ENCODE measurements at places on chromosomes 1 and 21. TPM values are rescaled to one million over a fixed set of nuclear protein-coding genes. Genes with fewer than 3 reads are reported as not detected.

DNA sequence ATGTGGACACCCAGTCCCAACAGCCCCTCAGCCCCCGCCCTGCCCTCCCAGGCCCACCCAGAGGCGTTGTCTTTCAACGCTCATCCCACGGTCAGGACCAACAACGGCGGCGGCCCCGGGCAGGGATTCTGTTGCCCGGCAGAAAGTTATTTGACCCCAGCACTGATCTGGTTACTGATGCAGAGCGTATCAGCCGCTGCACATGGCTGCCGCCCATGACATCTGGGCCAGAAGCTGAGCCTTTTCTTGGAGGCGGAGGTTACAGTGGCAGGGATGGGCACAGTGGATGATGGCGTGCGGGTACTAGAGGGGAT is 127.1 kb upstream of the ARHGEF16 start:
- H3K27ac ChIP-seq = no peak overlapping the region
- no peaks in the 10 kb centered on the region for H3K27me3 ChIP-seq
- no peaks in the 10 kb centered on the region for H3K36me3 ChIP-seq
- no peaks in the 10 kb centered on the region for H3K4me1 ChIP-seq

DNA sequence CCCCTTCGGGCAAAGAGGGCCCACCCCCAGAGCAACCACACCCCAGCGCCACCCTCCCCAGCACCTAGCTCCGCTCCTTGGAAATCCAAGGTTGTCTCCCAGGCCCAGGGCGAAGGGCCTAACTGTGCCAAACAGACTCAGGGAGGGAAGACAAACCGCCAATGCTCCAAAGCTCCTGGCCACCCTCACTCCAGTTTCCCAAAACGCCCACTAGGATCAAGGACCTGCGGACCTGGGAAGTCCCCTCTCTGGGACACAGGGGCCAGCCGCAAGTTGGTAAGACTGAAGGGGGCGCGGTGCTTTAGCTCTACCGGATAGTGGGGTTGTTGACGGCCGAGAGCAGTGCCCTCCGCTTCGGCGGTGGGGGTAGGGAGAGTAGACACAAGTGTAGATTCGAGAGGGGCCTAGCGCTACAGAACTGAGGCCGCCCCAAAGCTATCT is 581 bp downstream of the IRF6 start:
- no peaks in the 10 kb centered on the region for H3K36me3 ChIP-seq
- DNase-seq = no peak
- H3K4me1 ChIP-seq = no peaks in the 10 kb centered on the region
- H3K4me3 ChIP-seq = peak overlapping the region; percentile 29

DNA sequence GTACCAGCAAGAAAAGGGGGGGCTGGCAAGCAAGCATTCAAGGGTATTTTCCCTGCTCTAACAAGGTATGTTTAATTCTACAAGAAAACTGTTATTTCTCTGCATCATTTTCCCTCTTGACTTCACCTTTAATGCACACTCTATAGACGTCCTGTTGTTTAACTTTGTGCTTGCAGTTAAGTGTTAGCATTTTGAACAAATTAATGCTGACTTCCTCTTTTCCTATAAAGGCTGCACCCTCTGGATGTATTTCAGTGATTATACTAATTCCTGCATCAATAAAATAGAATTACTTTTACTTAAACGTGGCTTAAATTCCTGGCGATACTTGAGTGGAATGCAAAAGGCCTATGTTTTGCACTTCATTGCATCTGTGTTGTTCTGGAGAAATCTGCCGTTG is 183.3 kb downstream of the KCNJ6 start:
- no peak overlapping the region for H3K4me3 ChIP-seq
- no peak for DNase-seq
- H3K4me1 ChIP-seq = no peaks in the 10 kb centered on the region
- no peaks in the 10 kb centered on the region for H3K36me3 ChIP-seq

DNA sequence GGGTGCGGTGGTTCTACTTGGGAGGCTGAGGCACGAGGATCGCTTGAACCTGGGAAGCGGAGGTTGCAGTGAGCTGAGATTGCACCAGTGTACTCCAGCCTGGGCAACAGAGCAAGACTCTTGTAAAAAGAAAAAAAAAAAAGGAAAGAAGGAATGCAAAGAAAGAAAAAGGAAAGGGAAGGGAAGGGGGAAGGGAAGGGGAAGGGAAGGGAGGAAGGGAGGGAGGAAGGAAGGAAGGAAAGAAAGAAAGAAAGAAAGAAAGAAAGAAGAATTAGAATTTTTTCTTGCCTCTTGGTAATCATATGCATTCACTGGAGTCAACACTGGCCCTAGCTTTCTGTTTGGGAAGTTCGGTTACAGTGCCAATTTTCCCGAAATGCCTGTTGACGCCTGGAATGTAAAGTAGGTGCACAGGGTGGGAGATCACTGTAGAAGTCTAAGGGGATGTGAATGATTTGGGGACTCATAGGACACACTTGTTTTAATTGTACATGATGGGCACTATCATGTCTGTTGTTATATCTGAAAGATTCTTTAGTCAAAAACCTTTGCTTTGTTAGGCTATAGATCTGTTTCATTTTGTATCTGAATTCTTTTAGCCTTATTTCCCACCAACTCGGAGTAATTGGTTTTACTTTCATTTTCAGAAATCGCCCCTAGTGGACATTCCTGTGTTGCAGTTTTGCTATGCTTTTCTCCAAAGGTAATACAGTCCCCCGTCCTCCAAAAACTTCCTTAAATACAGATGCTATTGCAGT is 59.8 kb upstream of the MORC3 start:
- DNase-seq = peak; percentile 59
- peak overlapping the region; percentile 66 for H3K27ac ChIP-seq
- no peaks in the 10 kb centered on the region for H3K36me3 ChIP-seq
- H3K4me1 ChIP-seq = no peaks in the 10 kb centered on the region
- H3K27me3 ChIP-seq = no peaks in the 10 kb centered on the region

CHIT1 gene
- total RNA-seq = not detected

DNA sequence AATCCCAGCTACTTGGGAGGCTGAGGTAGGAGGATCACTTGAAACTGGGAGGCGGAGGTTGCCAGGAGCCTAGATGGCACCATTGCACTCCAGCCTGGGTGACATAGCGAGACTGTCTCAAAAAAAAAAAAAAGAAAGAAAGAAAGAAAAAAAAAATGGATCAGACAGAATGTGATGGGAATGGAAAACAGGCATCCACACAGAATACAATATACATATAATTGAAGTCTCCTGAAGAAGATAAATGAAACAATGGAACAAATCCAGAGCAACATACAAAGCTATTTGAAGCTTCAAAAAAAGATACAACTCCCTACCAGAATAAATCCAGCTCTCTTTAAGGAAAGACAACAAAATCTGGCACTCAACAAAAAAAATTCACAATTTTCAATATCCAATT is 10.9 kb upstream of the EGLN1 start:
- H3K4me3 ChIP-seq = no peak overlapping the region
- no peak for DNase-seq
- no peak overlapping the region for H3K27ac ChIP-seq
- no peaks in the 10 kb centered on the region for H3K4me1 ChIP-seq

Measured in ovary (tissue), 10 donors.